NCI-H1417 treated with DMSO at 0.1 percent for 48 hours (cell line): ENCODE measurements at places on chromosomes 13 and 19.

DNA sequence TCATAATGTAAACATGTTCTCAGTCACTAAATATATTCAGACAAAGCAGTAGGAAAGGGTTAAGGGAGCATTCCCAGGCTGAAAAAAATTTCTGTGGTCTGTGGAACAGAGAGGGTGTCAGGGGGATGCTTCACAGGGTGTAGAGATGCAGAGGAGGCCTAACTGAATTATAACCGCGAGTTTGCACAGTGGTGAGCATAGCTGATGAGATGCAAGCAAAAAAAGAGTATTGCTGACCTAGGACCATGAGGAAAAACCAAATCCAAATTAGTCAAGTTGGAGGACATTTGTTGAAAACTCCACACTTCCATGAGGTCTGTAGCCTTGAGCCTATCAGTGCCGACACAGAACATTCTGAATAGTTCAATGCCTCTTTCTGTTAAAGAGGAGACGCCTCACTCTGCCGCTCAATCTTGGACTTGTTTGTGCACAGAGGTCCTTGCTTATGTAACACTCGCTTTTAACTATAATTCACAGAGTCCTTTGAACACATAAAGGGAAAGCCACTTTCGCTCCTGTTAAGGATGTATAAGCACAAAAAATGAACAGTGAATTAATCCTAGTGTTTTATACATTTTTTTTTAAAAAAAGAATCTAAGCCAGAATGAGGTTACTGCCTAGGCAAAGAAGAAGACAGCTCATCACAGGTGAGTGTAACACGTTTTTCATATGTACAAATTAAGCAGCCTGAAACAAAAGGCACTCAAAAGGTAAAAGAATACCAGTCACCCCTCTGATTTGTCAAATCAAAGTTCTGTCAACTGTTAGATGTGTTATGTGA, 25.8 kb upstream of the INTS6 start:
- DNase-seq = no peak

DNA sequence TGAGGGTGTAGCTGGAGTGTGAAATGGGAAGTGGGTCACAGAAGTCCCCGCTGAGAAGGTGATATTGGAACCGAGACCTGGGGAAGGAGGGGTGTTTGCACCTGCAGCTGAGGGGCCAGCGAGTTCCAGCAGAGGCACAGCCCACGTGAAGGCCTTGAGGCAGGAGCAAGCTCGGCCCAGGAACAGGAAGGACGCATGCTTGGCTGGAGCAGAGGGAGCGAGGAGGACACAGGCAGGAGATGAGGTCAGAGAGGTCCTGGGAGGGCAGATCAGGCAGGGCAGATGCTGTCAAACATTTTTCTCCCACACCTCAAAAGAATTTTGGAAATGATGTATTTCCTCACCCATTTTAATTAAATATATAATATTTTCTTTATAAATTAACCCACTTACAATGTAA, 9.3 kb downstream of the ZNF415 start:
- no peak for DNase-seq

- DNase-seq = no peak
Observed at GRCh38 chr19:46574533-46574932, 26.6 kb upstream of the CALM3 start.

DNA sequence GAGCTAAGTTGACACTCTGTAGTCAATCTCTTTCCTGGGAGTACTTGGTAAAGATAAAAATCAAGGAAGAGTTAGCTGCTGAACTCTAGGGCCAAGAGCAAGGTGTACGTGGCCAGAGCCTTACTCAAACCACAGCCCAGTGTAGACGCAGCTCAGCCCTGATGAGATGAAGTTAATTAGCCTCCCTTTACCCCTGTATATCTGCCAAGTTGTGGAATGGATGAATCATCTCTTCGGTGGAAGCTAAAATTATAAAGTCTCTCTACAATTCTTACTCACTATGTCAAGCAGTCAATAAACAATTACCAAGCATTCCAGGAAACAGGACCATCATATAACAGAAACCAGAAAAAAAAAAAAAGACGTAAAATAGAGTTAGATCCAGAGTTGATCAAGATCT, 146.9 kb upstream of the UFM1 start:
- DNase-seq = no peak

DNA sequence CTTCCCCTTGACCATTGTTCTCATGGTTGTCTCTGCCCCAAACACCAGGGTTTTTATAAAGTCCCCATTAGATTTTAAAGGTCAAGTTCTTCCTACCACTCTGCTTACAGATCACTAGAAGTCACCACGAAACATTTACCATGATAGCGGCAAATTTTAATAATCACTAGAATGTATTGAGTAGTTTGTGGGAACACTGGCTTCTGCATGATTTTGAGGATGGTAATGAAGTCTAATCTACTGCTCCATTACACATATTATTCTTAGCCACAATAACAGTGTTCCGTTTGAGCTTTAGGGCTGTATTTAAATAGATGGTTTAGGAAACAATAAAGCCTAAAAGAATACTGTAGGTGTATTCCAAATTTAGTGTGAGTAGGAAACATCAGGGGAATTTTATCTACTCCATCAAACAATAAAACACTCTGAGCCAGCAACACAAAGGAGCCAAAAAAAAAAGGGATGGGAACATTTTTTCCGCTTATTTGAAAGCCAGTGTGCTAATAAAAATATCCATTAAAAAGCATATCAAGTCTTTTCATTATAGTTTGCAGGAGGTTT, 49.7 kb downstream of the KLF12 start:
- no peak for DNase-seq

- DNase-seq = no peak
Observed at GRCh38 chr13:111090169-111090568, 24.9 kb upstream of the ARHGEF7 start.

DNA sequence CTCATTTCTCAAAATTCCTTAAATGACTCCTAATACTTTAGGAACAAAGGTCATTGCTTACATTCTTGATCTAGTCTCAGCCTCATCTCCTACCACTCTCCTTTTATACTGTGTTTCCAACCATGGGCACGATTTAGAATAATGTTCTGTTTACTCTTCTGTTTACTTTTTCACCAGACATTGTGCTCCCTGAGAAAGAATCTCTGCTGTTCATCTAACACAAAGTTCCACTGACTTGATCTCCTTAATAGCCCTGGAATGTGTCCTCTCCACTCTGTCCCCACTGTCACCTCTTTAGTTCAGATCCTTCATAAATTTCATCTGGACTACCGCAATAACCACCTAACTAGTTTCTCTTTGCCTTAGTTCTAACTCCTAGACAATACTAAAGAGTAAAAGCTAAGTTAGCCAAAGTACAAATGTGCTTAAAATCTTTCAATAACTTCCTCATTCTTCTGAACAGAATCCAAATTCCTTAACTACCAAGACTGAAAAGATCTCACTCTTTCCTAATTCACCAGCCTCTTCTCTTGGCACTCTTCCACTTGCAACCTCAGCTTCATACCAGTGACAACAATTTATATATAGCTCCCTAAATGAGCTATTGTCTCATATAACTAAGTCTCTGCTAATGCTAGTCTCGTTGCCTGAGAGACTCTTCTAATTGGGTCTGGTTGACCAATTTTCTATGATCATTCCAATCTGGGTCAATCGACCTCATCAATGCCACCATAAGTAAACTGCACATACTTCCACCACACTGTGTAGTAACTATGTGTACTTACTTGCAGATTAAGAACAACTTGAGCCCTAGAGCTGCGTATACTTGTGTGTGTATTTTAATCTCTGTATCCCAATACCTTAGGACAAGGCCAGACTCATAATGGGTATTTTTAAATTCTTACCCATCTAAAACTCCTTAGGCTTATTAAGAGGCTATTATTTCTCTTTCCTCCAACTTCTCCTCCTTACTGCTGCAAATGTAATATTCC, 179.9 kb downstream of the VWA8 start:
- DNase-seq = no peak

GRCh38 chr13:110073982-110074381, 233.0 kb downstream of the COL4A1 start:
- no peak for DNase-seq

DNA sequence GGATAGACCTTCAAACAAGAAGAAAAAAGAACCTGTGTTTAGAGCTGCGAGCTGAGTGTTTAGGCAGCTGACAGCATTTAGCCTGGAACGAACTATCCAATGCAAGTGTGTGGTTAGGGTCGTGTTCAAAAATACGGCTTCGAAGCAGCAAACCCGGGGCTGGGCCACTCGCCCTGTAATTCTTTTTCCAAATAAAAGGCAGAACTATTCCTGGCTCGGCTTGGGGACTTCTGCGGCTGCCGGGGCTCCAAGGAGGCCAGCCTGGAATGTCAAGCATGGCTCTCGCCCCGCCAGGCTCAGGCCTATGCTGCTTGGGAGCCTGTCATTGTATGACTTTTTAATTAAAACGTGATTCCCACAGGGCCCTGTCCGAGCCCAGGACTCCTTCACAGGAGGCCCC, 51.7 kb upstream of the KLF2 start:
- DNase-seq = no peak
